NCI-H1105 treated with DMSO at 0.1 percent for 48 hours (cell line): ENCODE measurements at places on chromosomes 7 and 10.
A peak's percentile ranks its signal among the peaks of the same experiment; 100 is the strongest.

DNA sequence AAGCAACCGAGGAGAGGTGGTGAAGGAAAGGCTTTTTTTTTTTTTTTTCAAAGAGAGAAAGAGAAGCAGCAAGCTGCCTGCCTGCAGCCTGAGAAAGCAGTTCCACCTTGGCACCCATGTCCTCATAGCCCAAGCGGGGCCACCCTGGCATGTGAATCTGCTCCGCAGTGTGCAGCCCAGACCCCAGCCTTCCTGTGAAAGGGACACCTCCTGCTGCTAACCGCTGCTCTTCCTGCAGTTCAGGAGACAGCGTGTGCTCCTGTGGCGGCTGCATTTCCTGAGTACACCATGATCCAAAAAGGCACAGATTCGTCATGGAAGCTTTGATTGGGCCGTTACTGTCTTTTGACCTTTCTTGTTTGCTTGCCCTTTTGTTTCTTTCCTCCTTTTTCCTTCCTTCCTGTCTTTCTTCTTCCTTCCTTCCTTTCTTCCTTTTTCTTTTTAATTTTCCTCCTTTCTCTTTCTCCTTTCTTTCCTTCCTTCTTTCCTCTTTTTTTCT is 38.1 kb downstream of the IKZF1 start:
- no peak for DNase-seq

DNA sequence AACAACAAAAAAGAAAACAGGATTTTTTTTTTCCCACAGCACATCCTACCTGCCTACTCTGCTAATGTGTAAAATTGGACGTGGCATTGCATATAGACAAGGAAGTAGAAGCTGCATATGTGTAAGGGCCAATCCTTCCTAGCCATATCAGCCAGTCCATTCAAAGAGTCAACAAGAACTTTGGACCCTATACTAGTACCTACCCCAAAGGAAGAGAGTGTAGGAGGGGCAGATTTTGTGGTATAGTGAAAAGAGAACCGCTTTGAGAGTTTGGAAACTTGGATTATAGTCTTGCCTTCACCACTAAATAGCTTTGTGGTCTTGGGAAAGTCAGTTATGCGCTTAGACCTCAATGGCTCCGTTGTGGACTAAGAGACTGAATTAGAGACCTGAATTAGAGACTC is 12.1 kb upstream of the MCU start:
- DNase-seq, result no peak

GRCh38 chr7:104550362-104550761 is 222.0 kb downstream of the LHFPL3 start:
- no peak for DNase-seq

DNA sequence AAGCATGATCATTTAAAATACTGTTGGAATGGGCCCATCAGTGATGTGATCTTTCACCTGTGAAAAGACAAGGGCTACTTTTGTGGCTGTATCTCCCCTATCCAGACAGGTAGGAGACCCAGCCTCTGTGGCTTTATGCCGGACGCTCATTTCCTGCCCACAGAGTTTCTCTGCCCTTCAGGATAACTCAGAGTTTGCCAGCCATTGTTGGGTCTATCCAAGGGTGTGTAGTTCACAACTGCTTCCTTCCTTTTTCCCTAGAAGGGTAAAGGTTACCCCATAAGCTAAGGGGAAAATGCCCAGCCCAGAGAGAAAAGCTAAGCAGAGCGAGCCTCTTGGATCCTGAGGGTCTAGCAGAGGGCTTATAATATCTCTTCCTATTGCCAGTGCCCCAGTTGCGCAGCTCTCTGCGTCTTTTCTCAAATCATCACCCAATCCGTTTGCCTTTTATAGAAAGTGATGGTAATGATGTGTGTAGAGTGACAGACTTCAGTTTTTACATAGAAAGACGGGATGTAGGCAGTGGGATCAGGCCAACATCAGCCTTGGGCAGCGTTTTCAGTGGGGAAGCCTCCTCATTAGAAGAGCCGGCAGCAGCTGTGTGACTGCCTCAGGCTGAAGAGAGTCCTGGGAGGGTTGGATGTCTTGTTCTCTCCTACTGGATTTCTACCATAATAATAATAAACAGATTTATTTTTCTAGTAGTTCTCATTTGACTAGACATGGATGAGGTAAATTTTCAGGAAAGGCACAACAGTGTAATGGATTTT is 80.5 kb downstream of the MET start:
- DNase-seq, result no peak

GRCh38 chr10:49299816-49300139 is 808 bp downstream of the C10orf71 start:
- DNase-seq, result no peak

GRCh38 chr10:122864901-122865300 is 14.5 kb downstream of the FAM24B start:
- no peak for DNase-seq

- DNase-seq, result no peak
Measured at GRCh38 chr10:36092116-36092515, 450.0 kb upstream of the FZD8 start.

DNA sequence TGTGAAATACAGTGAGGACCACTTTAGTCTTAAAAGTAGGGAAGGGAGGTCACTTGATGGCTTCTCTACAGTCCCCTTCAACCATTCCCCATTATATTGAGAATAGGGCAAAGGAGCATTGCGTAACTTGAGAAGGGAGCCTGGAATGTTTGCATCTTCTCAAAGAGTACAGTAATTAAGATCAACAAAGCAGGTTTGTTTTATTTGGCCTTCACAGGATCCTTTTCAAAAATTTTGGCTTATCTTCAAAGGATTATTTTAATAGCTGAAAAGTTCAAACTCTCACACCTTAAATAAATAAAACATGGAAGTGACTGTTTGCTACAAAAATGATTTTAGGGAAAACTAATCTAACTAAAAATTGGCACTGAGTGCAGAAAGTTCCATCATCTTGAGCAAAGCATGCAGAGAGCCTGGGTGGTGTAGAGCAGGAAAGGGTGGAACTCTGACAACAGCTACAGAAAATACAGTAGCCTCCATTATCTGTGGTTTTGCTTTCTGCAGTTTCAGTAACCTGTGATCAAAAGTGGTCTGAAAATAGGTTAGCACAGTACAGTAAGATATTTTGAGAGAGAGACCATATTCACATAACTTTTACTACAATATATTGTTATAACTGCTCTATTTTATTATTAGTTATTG is 214.0 kb downstream of the MDFIC start:
- peak; percentile 50 for DNase-seq

GRCh38 chr10:23197416-23197861 is 5.3 kb downstream of the PTF1A start:
- peak; percentile 83 for DNase-seq

DNA sequence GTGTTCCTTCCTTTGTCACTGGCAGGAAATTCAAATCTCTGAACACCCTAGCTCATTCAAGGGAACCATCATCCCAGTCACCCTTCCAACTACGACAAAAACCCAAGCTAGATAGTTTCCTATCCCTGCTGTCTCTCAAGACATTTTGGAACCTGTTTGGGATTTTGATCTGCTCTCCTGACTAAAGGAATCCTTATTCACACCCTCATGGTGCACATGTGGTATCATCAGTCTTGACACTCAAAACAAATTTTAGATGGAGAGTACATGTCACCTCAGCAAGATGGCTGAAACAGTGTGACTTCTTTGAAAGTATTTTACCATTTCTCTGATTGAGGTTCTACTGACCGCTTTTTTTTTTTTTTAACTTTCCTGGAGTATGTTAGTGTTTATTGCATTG is 234.3 kb upstream of the TMEM229A start:
- no peak for DNase-seq
